Breast epithelium (tissue), 4 donors: ENCODE measurements at places on chromosomes 1 and 21. TPM values are rescaled to one million over a fixed set of nuclear protein-coding genes. Genes with fewer than 3 reads are reported as not detected.

GRCh38 chr1:100832694-100833428 is 61.8 kb downstream of the EXTL2 start:
- H3K27me3 ChIP-seq: no peaks in the 10 kb centered on the region
- no peak overlapping the region for H3K4me3 ChIP-seq
- H3K4me1 ChIP-seq: no peaks in the 10 kb centered on the region
- DNase-seq: no peak

- H3K4me1 ChIP-seq: peaks cover 4% of the 10 kb centered on the region
- H3K27ac ChIP-seq: no peak overlapping the region
- no peaks in the 10 kb centered on the region for H3K36me3 ChIP-seq
- DNase-seq: no peak
Observed at GRCh38 chr1:160371756-160372155, 4.9 kb downstream of the NHLH1 start.

DNA sequence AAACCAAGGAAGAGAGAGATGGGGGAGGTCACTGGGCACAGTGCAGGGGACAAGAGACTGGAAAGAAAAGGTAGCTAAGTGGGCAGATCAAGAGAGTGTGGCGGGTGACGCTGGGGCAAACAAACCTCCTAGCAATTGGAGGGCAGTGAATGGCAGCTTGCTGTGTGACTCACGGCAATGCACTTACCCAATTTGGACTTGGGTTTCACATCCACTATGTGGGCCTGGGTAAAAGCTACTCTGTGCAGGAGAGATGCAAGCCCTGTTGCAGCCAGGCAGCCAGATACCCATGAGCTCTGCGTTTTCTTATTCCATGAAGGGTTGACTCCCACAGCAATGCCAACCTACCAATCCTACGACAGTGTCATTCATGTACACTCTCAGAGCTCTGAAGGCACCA is 9.5 kb downstream of the PLXNA2 start:
- no peak for DNase-seq
- H3K4me3 ChIP-seq: no peak overlapping the region
- no peak overlapping the region for H3K27ac ChIP-seq
- no peaks in the 10 kb centered on the region for H3K36me3 ChIP-seq
- H3K4me1 ChIP-seq: no peaks in the 10 kb centered on the region

GRCh38 chr1:8004803-8005573 is 21.1 kb downstream of the ERRFI1 start:
- H3K4me1 ChIP-seq: peaks cover 15% of the 10 kb centered on the region
- no peak overlapping the region for H3K4me3 ChIP-seq
- peak overlapping the region; percentile 88 for H3K27ac ChIP-seq
- no peaks in the 10 kb centered on the region for H3K36me3 ChIP-seq

GRCh38 chr1:231770506-231771175 is 144.1 kb downstream of the DISC1 start:
- no peak overlapping the region for H3K27ac ChIP-seq
- DNase-seq: no peak
- no peaks in the 10 kb centered on the region for H3K27me3 ChIP-seq
- no peak overlapping the region for H3K4me3 ChIP-seq

DNA sequence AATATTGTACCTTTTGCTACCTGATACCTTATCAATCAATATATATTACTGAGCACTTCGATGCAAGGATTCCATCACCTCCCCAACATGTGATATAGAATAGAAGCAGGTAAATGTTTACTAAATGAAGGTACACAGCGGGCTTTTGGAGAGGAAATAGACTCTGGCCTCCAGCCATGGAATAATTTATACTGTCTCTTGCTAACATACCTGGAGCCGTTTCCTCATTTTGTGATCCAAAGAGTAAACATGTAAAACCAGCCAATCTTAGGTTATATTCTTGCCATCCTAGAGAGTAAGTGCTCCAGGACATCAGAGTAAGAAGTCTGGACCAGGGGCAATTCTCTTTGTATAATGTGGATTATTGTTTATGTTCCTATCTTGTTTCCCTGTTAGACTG is 39.4 kb downstream of the NDUFS5 start:
- H3K36me3 ChIP-seq: no peaks in the 10 kb centered on the region
- no peaks in the 10 kb centered on the region for H3K4me1 ChIP-seq
- no peaks in the 10 kb centered on the region for H3K27me3 ChIP-seq
- H3K27ac ChIP-seq: no peak overlapping the region
- H3K4me3 ChIP-seq: no peak overlapping the region

GRCh38 chr1:170661646-170662411 is 2.1 kb upstream of the PRRX1 start:
- H3K27me3 ChIP-seq: peaks cover 18% of the 10 kb centered on the region
- no peaks in the 10 kb centered on the region for H3K36me3 ChIP-seq
- H3K4me1 ChIP-seq: no peaks in the 10 kb centered on the region
- H3K4me3 ChIP-seq: peak overlapping the region; percentile 82
- H3K27ac ChIP-seq: peak overlapping the region; percentile 79

DNA sequence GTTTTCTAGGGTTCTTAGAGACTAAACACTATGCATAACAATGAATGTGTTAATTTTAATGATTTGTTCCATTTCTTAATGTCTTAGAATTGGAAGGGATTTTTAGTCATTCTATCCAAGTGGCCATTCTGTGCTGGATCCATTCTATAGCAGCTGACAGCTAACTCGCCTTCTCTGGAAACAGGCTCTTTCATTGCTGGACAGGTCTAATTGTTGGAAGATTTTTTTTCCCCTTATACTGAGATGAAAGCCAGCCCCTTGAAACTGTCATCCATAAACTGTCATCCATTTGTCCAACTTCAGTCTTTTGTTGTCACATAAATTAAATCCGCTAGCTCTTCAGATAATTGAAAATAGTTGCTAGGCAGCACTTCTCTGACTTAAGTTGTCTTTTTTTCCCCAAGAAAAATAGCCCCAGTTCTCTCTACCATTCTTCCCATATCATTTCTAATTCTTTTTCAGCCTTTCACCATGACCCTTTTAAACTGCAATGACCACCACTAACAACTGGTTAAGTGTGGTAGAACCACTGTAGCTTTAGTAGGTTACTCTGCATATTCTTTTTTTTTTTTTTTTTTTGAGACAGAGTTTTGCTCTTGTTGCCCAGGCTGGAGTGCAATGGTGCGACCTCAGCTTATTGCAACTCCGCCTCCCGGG is 19.7 kb downstream of the AK4 start:
- peaks cover 5% of the 10 kb centered on the region for H3K4me1 ChIP-seq
- no peaks in the 10 kb centered on the region for H3K27me3 ChIP-seq
- H3K27ac ChIP-seq: no peak overlapping the region
- no peak overlapping the region for H3K4me3 ChIP-seq
- H3K36me3 ChIP-seq: no peaks in the 10 kb centered on the region

DNA sequence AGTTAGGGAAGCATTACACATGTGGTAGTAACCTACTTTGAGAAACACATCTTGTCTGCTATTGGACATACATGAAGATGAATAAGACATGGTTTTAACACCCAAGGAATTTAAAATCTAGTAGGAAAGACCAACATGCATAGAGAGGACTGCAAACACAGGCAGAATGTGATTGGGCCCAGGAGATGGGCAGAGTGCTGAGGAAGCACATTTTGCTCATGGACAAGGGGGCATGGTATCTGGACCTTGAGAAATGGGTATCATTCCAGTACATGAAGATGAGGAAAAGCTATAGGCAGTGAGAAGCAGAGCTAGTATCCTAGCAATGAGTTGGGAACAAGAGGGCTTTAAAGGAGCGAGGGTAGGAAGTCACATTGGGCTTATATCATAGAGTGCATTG is 142.7 kb downstream of the SPATA46 start:
- H3K4me3 ChIP-seq: no peak overlapping the region
- no peak overlapping the region for H3K27ac ChIP-seq
- no peaks in the 10 kb centered on the region for H3K27me3 ChIP-seq
- H3K4me1 ChIP-seq: peaks cover under 1% of the 10 kb centered on the region
- DNase-seq: no peak

DNA sequence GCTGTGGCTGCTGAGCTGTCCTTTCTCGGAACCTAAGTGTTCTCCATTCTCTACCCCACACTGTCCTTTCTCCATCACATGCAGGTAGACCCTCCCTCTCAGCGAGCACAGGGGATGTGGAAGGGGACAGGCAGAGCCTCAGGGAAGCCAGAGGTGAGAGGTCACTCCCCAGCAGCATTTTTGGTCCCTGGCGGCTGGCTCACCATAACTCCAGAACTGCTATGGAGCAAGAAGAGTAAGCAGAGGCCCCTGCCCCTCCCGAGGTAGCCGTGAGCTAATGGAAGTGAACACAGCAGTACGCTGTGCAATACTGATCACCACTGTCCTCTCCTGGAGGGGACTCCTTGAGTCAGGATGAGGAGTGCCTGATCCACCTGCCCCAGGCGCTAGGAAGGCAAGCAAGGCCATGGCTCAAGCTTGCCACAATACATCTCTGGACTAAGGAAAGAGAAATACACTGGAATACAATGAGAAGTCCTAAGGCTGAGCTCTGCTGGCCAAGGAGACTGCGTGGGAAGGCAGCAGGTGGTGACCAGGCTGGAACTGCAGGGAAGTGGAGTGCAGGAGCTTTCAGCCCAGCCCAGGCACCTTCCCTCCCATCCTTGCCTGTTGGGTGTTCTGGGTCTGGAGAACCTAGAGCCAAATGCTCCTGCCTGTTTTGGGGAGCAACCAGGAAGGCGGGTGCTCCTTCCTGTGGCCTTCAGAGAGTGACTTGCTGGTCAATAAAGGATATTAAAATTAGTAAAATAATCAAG is 96.2 kb downstream of the LAMC2 start:
- no peak for DNase-seq
- H3K4me3 ChIP-seq: no peak overlapping the region
- H3K27me3 ChIP-seq: no peaks in the 10 kb centered on the region
- H3K4me1 ChIP-seq: peaks cover 13% of the 10 kb centered on the region
- H3K27ac ChIP-seq: peak overlapping the region; percentile 86
- no peaks in the 10 kb centered on the region for H3K36me3 ChIP-seq

DNA sequence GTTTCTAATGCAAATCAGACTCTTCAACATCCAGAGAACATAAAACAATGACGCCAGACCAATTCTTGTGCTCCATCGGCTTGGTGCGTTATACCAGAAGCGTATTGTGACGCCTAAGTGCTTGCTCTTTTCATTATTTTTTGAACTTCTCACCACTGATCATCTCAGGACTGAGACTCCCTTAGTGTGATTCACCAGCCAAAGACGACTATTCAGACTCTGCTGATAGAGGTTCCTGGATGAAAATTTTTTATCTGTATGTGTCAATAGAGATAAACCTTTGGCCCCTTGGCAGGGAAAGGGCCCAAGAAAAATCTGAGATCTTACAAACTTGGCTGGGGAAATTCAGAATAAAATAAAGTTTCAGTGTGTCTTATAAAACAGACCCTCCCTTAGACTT is 856 bp upstream of the GREM2 start:
- peak overlapping the region; percentile 65 for H3K4me3 ChIP-seq
- no peaks in the 10 kb centered on the region for H3K36me3 ChIP-seq
- no peak overlapping the region for H3K27ac ChIP-seq
- no peaks in the 10 kb centered on the region for H3K4me1 ChIP-seq

DNA sequence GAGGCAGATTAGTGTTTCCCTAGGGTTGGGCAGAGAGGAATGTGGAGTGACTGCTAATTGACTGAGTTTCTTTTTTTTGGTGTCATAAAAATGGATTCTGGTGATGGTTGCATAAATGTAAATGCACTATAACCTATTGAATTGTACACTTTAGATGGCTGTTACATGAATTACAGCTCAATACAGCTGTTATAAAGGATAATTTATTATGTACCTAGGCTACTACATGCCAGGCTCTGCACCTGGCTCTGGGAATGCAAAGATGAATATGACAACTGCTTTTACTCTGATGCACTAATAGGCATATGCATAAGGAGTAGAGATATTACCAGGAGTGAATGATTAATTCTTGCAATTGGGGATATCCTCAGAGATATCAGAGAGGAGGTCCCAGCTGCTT is 345.3 kb downstream of the PTBP2 start:
- no peaks in the 10 kb centered on the region for H3K4me1 ChIP-seq
- DNase-seq: no peak
- no peak overlapping the region for H3K4me3 ChIP-seq
- H3K27me3 ChIP-seq: no peaks in the 10 kb centered on the region
- no peaks in the 10 kb centered on the region for H3K36me3 ChIP-seq

DNA sequence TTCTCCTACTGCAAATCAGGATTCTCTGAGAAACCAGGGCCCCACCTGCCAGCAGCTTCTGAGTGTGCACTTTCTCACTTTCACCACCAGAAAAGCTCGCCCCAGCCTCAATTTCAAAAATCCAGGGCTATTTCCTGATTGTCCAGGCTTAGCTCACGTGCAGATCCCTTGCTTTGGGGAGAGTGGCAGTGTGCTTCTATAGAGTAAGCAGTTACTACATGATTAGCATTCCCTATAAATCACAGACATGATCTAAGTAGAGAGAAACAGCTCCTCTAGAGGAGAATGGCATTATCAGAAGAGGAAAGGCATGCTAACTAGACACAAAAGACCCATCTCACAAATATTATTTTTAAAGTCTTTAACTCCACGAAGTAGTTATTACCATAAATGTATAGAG is 456.0 kb upstream of the PKN2 start:
- H3K4me3 ChIP-seq: no peak overlapping the region
- H3K27ac ChIP-seq: no peak overlapping the region
- no peaks in the 10 kb centered on the region for H3K36me3 ChIP-seq
- no peaks in the 10 kb centered on the region for H3K4me1 ChIP-seq

DNA sequence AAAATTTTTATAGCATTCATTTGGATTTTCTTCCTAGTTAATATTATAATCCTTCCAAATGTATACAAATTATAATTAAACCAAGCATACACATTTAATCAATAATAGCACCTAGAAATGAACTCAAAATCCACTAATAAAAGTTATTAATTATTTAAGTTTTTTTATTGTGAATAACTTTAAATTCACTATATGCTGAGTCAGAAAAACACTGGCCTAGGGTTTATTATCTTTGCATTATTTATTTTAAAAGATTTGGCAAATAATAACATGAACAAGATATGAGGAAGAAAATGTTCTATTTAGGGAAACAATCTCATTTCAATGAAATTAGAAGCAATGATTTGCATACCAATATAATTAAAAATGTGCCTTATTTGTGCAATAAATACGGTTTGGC is 951.5 kb downstream of the KCNT2 start:
- H3K4me1 ChIP-seq: no peaks in the 10 kb centered on the region
- DNase-seq: no peak
- no peak overlapping the region for H3K27ac ChIP-seq
- H3K36me3 ChIP-seq: no peaks in the 10 kb centered on the region

GRCh38 chr1:156167536-156167935 is 14.2 kb downstream of the SEMA4A start:
- no peaks in the 10 kb centered on the region for H3K27me3 ChIP-seq
- DNase-seq: no peak
- no peak overlapping the region for H3K27ac ChIP-seq
- no peaks in the 10 kb centered on the region for H3K4me1 ChIP-seq

- H3K27ac ChIP-seq: no peak overlapping the region
- no peaks in the 10 kb centered on the region for H3K4me1 ChIP-seq
- no peaks in the 10 kb centered on the region for H3K27me3 ChIP-seq
Observed at GRCh38 chr1:2360588-2361364, 30.6 kb downstream of the MORN1 start.

- no peak for DNase-seq
- no peak overlapping the region for H3K27ac ChIP-seq
- H3K27me3 ChIP-seq: no peaks in the 10 kb centered on the region
- H3K36me3 ChIP-seq: no peaks in the 10 kb centered on the region
Observed at GRCh38 chr1:248625971-248626370, 8.9 kb downstream of the OR2T11 start.

NKAIN1 gene
- not detected for total RNA-seq

BSND gene
- total RNA-seq: 0.15 TPM

CFHR1 gene
- not detected for total RNA-seq

CRNN gene
- total RNA-seq: 0.66 TPM

ALPL gene
- total RNA-seq: 2.9 TPM

CFHR5 gene
- total RNA-seq: not detected

CNST gene
- 25.9 TPM for total RNA-seq

CD244 gene
- total RNA-seq: 1.6 TPM
